M059J (cell line): ENCODE measurements at places on chromosomes 16 and 17.

GRCh38 chr16:76387994-76388393, 110.8 kb downstream of the CNTNAP4 start:
- no peak for DNase-seq

- no peak for DNase-seq
Measured at GRCh38 chr16:52308051-52308450, 238.9 kb downstream of the TOX3 start.

GRCh38 chr16:57648125-57648524, 19.7 kb downstream of the ADGRG1 start:
- DNase-seq, result no peak

DNA sequence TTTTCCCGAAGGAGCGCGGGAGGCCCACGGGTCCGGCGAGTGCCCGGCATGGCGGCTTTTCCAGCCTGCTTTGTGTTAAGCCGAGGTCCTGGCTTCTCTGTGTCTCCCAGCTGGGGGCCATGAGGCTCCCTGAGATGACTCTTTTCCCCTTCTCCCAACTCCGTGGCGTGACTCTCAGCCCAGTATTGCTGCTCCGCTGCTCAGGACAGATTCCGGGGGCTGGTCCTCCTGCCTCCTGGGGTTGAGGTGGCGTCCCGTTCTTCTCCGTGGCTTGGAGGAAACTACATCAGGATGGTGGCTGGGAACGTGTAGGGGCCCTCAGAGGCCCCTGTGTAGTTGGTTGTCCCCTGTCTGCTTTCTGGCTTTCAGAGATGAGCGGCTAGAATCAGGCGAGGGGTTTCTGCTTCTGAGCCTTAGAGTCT, 951 bp downstream of the GPS1 start:
- no peak for DNase-seq

DNA sequence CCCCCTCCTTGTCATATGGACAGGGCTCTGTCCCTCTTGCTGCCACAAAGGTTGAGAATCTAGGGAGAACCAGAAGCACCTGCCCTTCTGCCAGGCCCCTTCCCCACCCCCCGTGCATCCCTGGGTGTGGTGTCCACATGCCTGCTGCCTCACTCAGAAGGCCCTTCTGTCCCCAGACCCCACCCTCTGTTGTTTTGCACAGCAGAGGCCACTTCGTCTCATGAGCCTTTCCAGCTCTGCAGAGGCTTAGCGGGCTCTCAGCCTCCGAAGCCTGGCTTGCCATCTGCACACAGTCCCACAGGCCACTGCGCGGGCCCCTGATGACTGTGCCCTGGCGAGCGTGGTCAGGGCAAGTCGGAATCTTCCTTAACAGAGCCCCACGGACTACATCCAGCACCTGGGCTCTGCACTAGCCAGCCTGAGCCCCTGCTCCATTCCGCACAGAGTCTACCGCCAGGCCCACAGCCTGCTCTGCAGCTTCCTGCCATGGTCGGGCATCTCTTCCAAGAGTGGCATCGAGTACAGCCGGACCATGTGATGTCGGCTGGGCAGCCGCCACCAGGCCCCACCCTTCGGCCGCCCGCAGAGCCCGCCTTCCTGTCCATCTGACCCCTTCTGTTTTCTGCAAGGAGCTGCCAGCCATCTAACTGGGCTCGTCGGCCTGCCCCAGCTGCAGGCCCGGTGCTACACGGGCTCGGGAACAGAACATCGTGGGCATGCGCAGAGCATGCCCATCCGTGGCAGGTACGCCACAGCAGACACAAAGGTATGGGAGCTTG, 10.8 kb downstream of the C16orf90 start:
- no peak for DNase-seq

DNA sequence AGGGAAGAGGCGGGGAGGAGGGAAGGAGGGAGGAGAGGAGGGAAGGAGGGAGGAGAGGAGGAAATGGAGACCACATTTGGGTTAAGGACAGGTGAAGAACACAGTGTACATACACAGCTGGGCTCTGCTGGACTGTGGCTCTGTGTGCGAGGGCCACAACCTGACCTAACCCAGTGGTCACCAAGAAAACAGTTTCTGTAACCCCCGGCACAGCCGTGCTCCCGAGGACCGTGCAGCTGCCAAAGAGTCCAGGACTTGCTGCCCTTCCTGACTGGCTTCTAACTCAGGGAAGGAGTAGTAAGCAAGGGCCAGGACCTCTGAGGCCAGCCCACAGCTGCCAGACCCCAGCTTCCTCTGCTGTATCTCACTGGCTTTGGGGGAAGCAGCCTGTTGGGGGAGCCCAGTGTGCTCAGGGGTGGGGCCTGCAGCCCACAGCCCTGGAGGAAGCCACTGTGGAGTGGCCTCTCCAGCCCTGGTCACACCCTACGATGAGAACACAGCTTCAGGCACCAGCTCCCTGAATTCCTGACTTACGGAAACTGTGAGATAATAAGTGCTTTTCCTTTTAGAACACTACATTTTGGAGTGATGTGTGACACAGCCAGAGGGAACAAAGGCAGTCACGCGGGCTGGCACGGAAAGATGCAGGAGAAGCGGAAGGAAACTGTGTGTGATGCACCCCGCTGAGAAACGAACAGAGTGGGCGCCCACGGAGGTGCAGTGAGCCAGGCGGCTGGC, 32.3 kb downstream of the SLC7A5 start:
- no peak for DNase-seq

DNA sequence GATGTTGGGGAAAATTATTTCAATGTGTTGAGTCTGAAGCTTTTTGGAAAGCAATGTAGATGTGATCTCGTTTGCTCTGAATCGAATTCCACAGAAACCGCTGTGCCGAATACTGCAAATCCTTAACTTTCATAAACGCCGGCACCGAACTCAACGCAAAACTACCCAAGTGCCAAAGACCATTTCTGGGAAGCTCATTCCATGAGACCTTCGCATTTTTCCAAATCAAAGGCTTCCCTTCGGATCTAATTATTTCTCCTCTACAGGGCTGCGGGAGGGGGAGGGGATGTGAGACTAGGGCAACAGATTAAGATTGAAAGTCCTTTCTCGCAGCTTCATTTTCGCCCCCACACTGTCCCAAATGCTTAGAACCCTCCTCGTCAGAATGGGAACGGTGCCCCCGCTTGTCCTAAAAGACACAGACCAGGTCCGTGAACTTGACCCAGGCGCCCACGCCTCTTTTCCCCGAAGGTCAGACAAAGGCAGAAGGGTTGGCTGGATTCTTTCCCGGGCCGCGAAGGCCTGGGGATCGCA, 4.0 kb downstream of the PRAC1 start:
- no peak for DNase-seq

GRCh38 chr16:3242709-3243108, 7.8 kb upstream of the ZNF200 start:
- no peak for DNase-seq

GRCh38 chr16:84700446-84701300, 873 bp downstream of the USP10 start:
- DNase-seq, result peak; percentile 55

DNA sequence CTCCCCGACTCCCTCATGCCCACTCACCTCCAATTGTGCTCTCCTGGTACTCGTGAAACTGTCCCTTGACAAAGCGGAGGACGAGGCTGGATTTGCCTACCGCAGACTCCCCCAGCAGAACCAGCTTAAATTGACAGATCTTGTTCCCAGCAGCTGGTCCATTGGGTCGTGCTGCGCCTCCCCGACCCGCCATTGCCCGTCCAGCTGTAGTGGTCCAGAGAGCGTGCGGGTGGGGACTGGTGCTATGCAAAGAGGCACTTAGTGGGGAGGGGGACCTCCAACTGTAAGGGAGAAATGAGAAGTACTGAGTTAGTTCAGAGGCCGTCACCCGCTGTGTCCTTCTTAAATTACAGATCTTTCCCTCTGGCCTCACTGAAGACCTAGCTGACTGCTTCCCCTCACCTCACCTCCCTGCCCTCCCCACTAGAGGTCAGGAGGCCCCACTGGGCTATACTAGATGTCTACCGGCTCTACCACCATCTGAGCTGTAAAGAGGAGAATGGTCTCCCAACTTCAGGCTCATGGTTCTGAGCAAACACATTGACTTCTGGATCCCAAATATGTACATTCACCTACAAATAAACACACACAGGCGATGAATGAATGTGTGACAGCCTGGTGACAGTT, 7.8 kb downstream of the HSPB9 start:
- DNase-seq, result no peak
